ENCODE measurements at places on chromosomes 2 and 18.
A peak's percentile ranks its signal among the peaks of the same experiment; 100 is the strongest.

DNA sequence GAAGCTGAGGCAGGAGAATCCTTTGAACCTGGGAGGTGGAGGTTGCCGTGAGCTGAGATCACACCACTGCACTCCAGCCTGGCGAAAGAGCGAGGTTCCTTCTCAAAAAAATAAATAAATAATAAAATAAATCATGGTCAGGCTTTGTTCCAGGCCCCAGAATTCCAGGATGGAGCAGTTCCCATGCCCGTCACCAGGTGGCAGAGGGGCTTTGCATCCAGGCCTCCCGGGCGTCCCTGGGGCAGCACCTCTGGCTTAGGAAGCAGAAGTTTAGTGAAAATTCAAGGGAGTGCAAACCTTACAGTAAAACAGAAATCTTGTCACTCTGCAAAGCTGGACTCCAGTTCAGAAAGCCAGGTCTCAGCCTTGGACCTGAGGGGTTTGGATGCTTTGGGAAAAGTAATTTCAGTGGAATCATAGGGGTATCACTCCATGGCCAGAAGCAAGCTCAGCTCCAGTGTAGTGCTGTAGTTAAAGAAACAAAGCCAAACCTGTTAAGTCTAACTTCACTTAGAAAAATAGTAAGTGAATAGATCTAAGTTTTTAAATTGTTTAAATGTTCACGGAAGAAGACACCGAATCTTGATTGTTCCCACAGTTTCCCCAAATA, 512.7 kb downstream of the CMPK2 start:
- no peak for DNase-seq

DNA sequence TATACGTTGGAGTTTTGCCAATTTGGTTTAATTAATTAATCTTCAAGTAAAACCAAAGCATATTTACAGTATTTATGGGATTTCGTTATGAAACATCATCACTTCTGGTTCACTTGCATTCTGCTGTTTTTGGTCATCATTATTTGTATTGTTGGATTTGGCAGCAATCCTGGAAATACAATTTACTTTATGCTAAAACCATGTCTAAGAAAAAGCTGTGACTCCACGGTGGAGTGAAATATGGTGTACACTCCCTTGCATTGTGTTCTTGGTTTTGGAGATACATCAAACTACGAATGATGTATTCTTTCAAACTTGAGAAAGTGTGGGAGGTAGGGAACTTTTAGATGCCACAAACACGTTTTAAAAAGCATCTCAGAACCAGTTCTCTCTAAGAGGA, 106.4 kb downstream of the CTAGE1 start:
- no peak for DNase-seq

- no peak for DNase-seq
These were observed 129.6 kb upstream of the CNGA3 start for GRCh38 chr2:98216616-98217015.

DNA sequence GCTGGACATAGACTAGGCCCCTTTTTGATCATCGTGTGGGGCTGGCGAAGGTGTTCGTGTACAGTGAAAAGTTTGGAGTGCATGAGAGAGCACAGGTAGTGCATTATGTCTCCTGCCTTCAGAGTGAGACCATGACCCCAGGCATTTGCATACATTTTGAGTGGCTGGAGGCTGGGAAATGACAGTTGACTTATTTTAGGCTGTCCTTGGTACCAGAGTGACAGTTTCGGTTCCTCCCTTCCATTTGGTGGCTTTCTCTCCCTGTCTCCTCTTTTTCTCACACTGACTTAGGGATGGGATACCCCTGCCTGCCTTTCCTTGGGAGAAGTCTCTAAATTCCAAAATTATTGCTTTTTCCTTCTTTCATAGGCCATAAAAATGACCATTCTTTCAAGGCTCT, 20.1 kb downstream of the SERPINB12 start:
- DNase-seq: no peak

- no peak for DNase-seq
These were observed 239.4 kb downstream of the KLHL29 start for GRCh38 chr2:23624378-23624777.

DNA sequence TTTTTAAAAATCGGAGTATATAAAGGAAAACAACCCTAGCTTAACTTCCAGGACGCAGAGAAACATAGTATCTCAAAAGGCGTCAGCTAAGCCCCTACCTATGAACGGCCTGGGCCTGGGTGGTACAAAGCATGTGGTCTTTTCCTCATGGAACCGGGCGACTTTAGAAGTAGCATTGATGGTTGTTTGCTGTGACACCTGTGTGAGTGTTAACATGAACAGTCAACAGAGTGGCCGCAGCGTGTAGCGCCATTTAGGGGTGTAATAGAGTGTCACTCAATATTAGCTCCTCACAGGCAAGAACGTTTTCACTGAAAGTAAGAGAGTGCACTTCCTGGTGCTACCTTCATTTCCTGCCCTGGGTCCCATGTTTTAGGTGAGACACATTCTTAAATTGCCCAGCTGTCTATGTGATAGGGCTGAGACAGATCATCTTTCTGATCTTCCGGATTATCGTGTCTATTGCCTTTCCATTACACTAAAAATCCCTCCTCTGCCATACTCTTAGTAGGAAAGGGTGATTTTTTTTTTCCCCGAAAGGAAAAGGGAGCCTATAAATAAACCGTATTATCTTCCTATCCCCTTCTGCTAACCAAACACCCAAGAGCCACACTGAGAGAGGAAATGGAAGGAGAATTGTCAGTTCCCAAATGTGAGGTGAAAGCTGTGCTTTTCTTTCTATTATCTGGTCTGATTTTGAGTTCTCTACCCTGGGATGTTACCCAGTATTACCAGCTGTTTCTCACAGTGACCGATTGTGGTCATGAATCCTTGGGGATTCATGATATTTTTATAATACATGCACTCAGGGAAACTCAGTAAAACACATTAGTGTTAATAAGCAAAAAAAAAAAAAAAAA, 1.3 kb downstream of the GORASP2 start:
- peak; percentile 56 for DNase-seq

DNA sequence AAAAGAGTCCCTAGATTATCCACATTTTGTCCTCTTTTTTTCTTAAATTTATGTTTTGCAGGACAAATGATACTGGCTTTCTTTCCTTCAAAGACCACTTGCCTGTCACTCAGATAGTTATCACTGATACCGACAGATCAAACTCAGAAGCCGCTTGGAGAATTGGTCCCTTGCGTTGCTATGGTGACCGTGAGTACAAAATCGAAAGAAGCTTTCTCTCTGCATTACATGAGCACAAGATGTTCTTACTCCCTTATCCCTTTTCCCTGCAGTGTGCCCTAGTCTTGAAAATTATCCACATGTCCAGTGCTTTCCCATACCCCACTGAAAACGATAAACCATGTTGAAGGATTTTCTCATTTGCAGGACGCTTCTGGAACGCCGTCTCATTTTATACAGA, 738.5 kb downstream of the CNTNAP5 start:
- no peak for DNase-seq

- DNase-seq: no peak
These were observed 79.2 kb upstream of the SETBP1 start for GRCh38 chr18:44601447-44601846.

DNA sequence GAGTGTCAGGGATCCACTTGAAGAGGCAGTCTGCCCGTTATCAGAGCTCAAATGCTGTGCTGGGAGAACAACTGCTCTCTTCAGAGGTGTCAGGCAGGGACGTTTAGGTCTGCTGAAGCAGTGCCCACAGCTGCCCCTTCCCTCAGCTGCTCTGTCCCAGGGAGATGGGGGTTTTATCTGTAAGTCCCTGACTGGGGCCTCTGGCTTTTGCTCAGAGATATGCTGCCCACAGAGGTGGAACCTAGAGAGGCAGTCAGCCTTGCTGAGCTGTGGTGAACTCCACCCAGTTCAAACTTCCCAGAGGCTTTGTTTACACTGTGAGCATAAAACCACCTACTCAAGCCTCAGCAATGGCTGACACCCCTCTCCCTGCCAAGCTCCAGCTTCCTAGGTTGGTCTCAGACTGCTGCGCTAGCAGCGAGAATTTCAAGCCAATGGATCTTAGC, 38.1 kb downstream of the PLEK start:
- DNase-seq: no peak

DNA sequence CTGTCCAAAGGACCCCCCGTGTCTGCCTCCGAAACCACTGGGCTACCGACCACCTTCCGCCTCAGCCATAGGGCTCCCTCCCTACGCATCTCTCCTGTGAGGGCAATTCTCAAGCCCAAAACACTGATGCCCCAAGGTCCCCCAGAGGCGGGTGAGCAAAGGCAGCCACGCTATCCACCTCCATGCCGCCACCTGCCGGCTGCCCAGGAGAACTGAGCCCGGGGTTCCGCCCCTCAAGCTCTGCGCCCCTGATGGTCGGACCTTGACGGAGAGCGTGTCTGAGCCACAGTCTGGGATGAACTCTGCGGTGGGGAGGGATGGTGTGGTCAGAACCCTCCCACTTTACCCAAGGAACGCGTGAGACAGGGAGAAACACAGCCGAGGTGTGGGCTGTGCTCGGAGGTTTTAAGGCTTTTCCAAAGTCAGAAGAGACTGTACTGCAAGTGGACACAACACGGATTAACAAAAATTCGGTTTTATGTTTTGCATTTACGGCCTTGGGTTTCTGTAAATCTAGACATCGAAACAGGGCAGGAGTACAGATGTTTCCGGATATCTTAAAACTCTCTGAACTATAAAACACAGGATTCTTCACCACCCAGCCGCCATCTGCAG, 114.1 kb downstream of the ZNF516 start:
- DNase-seq: peak; percentile 18

- no peak for DNase-seq
These were observed 31.0 kb downstream of the TANC1 start for GRCh38 chr2:158999458-158999857.

All from natural killer cell (primary cell).